ENCODE measurements at places on chromosomes 2 and 18.
A peak's percentile ranks its signal among the peaks of the same experiment; 100 is the strongest.

- no peak for DNase-seq
These were observed 15.7 kb downstream of the ZNF407 start for GRCh38 chr18:74613381-74613780.

DNA sequence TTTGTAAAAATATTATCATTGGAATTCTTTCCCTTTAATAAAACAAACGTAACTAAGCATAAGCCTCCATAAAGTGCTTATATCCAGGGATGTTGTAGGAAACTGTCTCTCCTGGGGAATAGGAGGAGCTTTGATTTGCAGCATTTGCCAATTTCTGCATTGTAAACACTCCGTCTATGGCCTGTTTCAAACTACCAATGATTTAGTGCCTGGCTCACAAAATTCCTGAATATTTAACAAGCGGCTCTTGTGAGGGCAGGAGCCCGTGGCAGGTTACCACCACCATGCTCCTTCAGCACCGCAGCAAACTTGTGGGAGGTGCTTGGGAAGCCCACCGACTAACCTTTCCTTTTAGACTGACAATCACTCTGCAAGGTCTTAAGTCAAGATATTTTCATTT lies 520.3 kb downstream of the SOX11 start:
- no peak for DNase-seq

DNA sequence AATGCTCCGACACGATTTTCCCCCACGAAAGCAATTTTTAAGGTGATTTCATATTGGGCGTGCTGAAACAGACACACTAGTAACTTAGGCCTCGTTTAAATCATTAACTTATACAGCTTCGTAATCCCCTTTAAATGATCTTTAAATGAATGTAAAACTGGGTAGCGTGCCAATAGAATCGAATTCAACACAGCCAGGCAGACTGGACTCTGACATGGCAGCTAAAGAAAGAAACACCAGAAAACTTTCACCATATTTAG lies 2.4 kb upstream of the ID2 start:
- DNase-seq: no peak

- no peak for DNase-seq
These were observed 103.6 kb upstream of the SERPINE2 start for GRCh38 chr2:224142397-224143312.

DNA sequence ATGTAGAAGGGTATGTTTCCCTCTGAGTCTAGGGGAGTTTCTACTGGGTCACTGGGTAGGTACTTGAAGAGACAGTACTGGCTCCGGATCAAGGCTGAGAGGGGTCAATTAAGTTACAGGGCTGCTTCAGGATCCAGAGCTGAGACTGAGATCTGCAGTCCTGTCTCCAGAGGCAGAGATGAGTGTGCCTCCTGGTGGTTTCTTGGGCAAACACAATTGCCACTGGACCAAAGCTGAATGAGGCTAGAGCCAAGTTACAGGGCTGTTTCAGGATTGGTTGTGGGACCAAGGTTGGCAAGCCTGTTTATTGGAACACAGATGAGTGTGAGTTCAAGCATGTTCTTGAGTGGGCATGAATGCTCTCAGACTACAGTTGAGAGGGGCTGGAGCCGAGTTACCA lies 157.9 kb downstream of the ADCYAP1 start:
- DNase-seq: no peak

- no peak for DNase-seq
These were observed 28.2 kb downstream of the SIX2 start for GRCh38 chr2:44980751-44981713.

- peak; percentile 26 for DNase-seq
These were observed 1060.6 kb upstream of the FANCL start for GRCh38 chr2:59301466-59302402.

- no peak for DNase-seq
These were observed 167.6 kb downstream of the DCDC2C start for GRCh38 chr2:3871002-3871401.

DNA sequence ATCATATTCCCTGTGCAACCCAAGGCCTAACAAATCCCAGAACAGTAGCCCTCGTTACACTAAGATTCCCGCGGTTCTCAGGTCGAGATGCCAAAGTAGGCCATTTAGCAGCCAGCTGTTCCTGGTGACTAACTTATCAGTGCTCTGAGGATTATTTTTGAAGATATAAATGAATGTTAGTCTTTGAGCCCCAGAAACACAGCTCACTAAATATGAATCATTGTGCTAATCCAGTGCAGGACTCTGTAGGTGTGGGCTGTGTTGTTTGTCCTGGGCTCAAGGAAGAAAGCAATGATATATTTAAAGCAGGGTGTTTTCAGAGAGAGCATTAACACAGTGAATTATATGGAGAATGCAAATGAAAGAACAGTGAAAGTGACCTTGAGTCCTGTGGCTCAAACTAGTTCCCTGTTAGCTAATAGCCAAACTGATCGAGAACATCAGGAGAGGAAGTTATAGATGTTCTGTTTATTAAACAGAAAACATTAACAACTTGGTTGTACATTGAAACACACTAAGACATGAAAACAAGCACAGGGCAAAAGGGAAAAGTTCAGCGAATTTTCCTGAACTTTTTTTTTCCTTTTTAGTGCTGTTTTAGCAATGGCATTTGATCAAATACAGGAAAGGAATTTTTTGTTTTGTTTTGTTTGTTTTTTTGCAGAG lies 228.3 kb downstream of the RNF152 start:
- DNase-seq: no peak

GRCh38 chr2:102122115-102122514 lies 20.4 kb upstream of the IL1R1 start:
- peak; percentile 82 for DNase-seq

DNA sequence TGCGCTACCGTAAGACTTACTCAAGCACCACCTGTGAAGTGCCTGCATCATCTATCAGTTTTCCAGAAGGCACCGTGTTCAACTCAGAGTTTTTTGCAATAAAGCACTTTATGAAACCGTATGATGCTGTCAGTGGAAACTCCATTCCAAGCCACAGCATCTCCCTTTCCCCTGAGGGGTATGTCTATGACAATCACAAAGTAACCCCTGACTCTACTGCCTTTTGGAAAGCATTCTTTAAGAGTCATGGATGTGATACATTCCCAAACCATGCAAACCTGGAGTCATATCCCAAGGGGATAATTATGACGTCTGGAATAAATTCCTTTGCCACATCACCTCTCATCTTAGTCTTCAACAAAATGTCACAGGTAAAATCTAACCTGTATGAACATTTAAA lies 39.2 kb downstream of the UNC50 start:
- no peak for DNase-seq

- no peak for DNase-seq
These were observed 323.1 kb upstream of the TNP1 start for GRCh38 chr2:217182926-217183325.

GRCh38 chr18:44659771-44660170 lies 20.9 kb upstream of the SETBP1 start:
- no peak for DNase-seq

- DNase-seq: no peak
These were observed 35.4 kb downstream of the PPP4R3B start for GRCh38 chr2:55581874-55582547.

GRCh38 chr2:6924101-6924923 lies 7.1 kb downstream of the RNF144A start:
- no peak for DNase-seq

- no peak for DNase-seq
These were observed 63.0 kb downstream of the RBM43 start for GRCh38 chr2:151198645-151199044.

DNA sequence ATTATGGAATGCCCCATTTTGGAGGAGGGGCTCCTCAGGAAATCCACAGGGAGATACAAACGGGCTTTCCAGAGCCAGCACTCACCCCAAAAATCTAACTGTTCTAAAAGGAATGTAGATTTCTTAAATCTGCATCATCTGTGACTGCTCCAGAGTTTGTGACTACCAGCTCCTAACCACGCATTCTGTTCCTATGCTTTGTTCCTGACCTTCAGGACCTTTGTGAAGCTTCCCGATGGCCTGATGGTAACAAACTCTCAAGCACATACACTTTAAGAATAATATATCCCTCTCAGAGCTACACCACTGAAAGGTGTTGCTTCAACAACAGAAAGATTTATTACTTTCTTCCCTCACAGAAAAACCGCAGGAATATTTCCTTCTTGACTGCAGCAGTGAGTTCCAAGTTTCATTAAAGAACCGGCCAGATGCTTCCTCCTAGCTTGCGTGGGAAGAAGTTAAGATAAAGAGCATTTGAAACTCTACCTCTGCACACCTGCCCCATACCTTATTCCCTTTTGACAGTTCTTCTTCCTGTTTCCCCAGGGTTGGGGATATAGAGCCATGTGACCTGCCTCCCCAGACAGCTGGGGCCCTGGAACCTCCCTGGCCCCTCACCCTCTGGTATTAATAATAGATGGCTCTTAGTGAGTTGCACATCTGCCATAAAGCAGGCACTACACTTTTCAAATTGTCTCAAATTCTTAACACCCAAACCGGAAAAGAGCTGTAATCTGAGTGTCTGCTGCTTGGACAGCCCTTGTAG lies 40.2 kb upstream of the EML4 start:
- peak; percentile 75 for DNase-seq
